ENCODE measurements at places on chromosomes 5 and 9.

DNA sequence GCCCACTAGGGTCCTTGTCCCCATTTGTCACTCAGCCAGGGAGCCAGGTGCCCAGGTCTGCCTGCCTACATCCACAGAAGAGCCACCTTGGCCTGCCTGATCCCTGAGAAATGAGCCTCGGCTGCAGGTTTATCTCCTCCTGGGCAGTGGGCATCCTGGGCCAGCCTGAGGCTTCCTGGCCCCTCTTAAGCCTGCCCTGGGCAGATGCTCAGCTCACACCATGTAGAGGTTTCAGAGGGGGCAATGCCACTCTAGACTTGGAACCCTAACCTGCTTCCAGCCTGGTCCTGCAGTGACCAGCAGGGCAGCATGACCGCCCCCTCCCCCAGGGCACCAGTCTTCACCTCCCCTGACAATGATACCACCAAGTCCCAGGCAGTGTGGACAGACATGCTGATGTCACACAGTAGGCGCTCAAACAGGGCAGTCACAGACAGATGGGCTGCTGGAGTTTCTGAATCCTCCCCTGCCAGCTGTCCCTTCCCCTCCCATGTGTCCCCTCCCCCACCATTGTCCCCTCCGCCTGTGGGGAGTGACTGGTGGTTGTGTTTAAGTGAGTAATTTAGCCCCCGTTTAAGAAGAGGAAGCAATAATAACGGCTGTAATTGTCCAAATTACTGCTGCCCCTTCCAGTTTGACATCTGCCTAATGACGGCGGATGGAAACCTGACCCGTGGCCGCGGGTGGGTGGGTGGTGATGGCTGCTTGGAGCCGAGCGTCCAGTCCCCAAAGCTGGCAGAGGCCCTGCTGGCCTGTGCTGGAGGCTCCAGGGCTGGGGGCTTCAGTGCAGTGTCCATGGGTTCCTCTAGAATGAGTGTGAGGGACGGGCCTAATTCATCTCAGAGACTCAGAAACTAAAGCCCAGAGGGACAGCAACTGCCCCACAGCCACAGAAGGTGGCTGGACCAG, 147.7 kb downstream of the BARX1 start:
- no peak for DNase-seq

DNA sequence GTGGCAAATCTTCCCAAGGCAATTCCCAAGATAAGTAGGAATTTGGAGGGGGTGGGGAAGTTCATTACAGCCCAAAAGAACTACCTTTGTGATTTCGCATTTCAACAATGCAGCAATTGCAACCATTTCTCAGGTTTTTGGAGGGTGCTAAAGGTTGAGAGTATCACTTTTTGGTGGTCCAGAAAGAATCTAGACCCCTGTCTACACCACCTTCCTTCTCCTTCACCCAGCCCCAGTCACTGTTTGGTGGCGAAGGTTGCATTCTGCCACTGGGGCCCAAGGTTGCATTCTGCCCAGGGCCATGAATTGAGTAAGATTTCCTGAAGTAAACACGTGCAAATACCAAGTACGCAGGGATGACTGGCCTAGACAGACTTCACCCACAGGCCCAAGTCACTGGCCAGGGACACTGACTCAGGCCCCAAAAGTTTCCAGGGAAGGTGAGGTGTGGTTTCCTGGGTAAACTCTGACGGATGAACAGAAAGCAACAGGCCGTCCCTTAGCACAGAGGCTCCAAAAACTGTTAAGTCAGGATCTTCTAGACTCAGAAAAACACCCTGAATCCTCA, 5.7 kb downstream of the PDE6A start:
- DNase-seq, result peak; percentile 100

GRCh38 chr9:134811079-134811672, 69.4 kb upstream of the FCN2 start:
- no peak for DNase-seq

- DNase-seq, result peak; percentile 79
Measured at GRCh38 chr5:132426525-132427138, 57.1 kb downstream of the SLC22A5 start.

GRCh38 chr5:163890261-163890660, 384.8 kb downstream of the MAT2B start:
- DNase-seq, result no peak

DNA sequence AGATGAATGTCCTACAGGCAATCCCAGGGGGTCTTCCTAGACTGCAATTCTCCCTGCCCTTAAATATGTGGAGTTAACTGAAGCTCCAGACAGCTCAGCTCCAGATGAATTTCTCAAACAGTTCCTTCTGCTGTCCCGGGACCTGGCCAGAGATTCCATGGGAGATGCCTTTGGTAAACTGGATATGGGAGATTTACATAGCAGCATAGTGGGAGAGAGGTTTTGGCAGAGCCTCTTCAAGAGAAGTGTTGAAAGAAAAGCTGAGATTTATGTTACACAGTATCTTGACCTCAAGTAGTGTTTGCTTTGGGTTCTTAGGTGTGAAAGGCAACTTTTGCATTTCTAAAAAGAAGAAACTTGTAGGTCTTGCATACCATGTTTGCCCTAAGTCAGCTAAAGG, 364.9 kb downstream of the ARRDC3 start:
- no peak for DNase-seq

GRCh38 chr9:20199111-20199510, 410.3 kb upstream of the SLC24A2 start:
- no peak for DNase-seq

- peak; percentile 94 for DNase-seq
Measured at GRCh38 chr5:84688566-84688965, 303.9 kb upstream of the EDIL3 start.

- DNase-seq, result no peak
Measured at GRCh38 chr9:131302244-131303075, 12.9 kb downstream of the PLPP7 start.

DNA sequence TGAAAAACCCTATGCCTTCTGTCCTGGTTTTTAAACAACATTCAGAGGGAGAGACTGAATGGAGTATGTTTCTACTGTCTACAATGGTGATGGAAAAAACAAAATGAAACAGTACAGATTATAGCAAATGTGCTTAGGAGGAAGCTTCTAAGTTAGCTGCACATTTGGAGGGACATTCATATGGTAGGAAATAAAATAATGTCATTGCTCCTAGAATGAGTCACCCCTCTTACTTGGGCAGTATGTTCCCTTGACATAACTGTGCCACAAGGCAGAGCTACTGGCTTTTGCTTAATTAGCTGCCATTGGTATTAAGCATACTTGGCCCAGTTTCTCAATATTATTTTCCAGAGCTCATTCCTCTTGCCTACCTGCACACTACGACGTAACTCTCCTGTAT, 128.9 kb downstream of the GDNF start:
- DNase-seq, result peak; percentile 50

DNA sequence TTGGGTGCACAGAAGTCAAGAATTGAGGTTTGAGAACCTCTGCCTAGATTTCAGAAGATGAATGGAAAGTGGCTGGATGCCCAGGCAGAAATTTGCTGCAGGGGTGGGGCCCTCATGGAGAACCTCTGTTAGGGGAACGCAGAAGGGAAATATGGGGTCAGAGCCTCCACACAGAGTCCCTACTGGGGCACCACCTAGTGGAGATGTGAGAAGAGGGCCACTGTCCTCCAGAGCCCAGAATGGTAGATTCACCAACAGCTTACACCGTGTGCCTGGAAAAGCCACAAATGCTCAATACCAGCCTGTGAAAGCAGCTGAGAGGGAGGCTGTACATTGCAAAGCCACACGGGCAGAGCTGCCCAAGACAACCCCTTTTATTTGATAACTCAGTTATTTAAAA, 383.5 kb downstream of the TLE4 start:
- DNase-seq, result no peak

- no peak for DNase-seq
Measured at GRCh38 chr5:128304791-128305190, 221.2 kb downstream of the SLC12A2 start.

GRCh38 chr5:107303171-107303968, 367.4 kb downstream of the EFNA5 start:
- DNase-seq, result peak; percentile 46

DNA sequence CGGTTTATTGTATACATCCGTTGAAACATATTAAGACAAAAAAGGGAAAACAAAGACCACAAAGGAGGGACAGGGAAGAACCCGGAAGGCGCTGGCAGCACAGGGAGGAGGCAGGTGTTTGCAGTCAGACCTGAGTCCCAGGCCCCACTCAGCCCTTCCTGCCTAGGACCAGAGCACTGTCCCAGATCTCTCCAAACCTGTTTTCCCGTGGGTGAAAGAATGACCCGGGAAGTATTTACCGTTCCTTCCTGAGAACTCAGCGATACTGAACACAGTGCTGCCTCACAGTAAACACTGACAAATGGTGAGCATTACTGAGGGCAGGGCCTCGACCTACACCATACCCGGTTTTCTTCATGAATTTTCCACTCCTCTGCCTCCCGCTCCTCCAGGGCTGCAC, 1.2 kb downstream of the ABO start:
- DNase-seq, result no peak

DNA sequence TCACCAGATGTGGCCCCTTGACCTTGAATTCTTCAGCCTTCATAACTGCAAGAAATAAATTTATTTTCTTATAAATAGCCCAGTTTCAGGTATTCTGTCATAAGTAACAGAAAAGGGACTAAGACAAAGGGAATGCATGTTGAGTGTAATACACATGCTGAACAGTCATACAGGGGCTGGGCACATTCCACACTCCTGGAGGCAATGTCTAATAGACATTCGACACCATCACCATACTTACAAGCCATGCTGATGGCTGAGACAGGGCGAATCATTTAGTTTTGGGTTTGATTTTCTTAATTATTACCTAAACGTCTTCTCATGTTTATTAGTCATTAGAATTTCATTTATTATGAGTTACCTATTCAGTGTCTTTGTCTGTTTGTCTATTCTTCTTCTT, 68.5 kb downstream of the TENT4A start:
- peak; percentile 65 for DNase-seq

DNA sequence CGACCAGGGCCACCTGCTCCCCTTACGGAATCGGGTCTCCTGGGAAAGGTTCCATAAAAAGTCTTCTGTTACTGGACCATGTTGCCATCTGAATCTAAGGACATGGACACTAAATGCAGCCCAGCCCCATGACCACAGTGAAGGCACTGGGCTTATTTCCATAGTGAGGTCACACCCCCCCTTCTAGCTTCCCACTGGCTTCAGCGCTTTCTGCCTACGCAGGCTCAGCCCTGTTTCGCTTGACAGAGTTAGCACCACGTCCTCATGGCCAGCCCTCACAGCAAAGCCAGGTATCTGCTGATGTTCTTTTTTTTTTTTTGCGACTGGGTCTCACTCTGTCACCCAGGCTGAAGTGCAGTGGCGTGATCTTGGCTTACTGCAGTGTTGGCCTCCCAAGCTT, 14.1 kb downstream of the UCK1 start:
- no peak for DNase-seq

- DNase-seq, result peak; percentile 45
Measured at GRCh38 chr5:35736280-35736679, 118.6 kb downstream of the SPEF2 start.

DNA sequence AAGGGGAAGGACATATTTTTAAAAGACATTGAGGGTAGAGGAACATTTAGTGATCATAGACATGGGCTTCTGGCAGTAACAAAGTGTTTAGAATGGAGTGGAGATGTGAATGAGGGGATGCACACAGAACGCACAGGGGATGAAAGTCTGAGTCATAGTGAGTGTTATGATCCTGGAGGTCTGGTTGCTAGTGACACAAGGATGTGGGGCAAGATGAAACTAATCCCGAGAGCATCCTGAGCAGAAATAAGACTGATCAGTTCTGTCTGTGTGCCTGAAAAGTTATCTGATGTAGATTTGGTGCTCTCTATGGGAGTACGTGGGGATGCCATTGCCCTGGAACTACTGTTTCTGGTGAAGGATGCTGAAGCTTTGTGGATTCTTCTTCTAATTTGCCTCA, 141.1 kb downstream of the CHSY3 start:
- DNase-seq, result no peak

DNA sequence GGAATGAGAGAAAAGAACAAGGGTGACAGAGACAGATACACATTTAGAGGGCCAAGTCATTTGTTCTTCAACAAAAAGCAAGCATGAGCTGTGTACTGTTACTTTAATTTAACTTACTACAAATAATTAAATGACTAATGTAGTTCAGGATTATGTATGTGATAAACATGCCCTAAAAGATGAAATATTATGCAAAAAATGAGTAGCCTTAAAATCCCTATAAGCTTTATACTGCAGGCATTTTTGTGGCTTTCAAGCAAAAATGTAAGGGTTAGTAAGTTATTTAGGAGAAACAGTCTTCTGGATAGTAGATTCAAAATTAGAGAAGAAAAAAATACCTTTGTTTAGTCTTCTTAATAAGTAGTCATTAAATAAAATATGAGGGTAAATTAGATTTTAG, 431.2 kb downstream of the CSNK1G3 start:
- DNase-seq, result no peak

DNA sequence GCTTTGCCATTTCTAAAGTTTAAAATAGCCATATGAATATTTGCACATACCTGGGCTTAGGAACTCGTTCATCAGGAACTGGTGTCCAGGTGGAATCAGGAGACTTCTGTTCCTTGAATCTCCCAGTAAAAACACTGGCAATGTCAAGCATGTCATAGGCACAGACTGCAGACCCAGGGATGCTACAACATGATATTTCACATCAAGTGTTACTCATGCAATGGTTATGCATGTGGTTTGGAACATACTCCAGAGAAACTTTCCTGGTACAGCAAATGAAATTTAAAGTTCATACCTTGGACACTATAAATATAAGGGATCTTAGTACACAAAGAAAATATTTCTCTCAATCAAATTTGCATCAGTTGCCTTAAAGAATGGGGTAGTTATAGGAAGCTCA, 92.2 kb downstream of the SEMA6A start:
- peak; percentile 51 for DNase-seq

GRCh38 chr5:146959360-146959759, 80.8 kb upstream of the PPP2R2B start:
- no peak for DNase-seq

GRCh38 chr9:71675857-71676165, 92.5 kb downstream of the CEMIP2 start:
- DNase-seq, result no peak

DNA sequence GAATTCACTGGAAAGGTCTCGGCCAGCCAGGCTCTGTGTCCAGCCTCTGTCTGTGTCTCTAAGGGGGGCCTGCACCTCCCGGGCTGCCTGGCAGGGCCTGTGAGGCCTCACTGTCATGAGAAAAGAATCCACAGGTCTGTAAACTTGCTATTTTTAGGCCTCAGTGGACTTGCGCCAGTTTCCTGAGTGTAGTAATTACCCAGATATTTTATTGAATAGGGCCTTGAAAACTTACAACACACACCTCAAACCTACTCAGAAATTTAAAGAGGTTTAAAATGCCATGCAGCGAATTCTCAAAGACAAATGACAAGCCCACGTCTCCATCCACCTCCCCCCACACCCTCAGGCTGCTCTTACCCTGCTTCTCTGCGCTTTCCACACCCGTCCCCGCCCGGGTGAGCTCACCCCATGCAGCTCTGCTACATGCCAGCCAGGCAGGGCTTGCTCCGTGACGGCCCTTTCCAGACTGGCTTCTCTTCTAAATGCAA, 8.8 kb upstream of the TENT4A start:
- DNase-seq, result peak; percentile 95

- no peak for DNase-seq
Measured at GRCh38 chr9:2958219-2958618, 114.3 kb upstream of the PUM3 start.

- no peak for DNase-seq
Measured at GRCh38 chr5:62083247-62083646, 222.8 kb upstream of the KIF2A start.

GRCh38 chr5:10201223-10201868, 48.3 kb downstream of the ATPSCKMT start:
- DNase-seq, result no peak

- peak; percentile 73 for DNase-seq
Measured at GRCh38 chr5:55534436-55535198, at the start of gene PLPP1. Gene PLPP1, minus strand, starts transcription at chr5:55534964. Its CDS starts 335 bp downstream, at chr5:55534629.

- DNase-seq, result no peak
Measured at GRCh38 chr5:147966829-147967228, 60.5 kb upstream of the C5orf46 start.

- DNase-seq, result no peak
Measured at GRCh38 chr5:179893076-179893957, 14.4 kb downstream of the TBC1D9B start.
